ENCODE measurements at places on chromosomes 1 and 21. TPM values are rescaled to one million over a fixed set of nuclear protein-coding genes. Genes with fewer than 3 reads are reported as not detected.

C1orf94 gene
- total RNA-seq: 0.72 TPM

B3GALT2 gene
- total RNA-seq: 0.39 TPM

KISS1 gene
- not detected for total RNA-seq

TSPEAR gene
- total RNA-seq: 12.4 TPM

IBA57 gene
- total RNA-seq: 10.6 TPM

Data from A673 (cell line).